Bone marrow (tissue), 2 donors: ENCODE measurements at places on chromosomes 16 and 17.

DNA sequence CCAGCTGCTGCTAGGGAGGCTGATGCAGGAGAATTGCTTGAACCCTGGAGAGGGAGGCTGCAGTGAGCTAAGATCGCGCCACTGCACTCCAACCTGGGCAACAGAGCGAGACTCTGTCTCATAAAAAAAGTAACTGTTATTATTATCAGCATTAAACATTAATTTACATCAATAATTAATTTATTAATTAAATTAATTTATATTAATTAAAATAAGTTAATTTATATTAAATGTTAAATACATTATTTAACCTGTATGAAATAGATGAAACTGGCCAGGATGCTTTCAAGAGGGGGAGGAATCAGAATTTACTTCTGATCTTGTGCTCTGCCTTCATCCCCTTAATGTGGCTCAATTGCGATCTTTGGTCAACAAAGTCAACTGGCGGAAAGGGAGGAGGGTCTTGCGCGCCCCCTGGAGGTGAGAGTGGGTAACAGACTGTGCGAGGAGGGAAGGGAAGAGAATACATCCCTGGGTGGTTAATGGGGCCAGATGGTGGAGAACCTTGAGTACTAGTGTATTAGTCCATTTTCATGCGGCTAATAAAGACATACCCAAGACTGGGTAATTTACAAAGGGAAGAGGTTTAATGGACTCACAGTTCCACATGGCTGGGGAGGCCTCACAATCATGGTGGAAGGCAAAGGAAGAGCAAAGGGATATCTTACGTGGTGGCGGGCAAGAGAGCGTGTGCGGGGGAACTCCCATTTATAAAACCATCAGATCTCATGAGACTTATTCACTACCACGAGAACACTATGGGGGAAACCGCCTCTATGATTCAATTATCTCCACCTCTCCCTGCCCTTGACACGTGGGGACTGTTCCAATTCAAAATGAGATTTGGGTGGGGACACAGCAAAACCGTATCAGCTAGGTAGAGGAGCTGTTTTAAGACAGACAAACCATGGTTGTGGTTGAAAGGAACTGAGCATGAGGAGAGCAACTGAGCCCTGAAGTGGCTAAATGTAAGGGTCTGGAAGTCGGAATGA is 15.7 kb upstream of the CPPED1 start:
- DNase-seq = peak; percentile 70

- no peak for DNase-seq
Observed at GRCh38 chr17:82475458-82475857, 16.9 kb downstream of the NARF start.

DNA sequence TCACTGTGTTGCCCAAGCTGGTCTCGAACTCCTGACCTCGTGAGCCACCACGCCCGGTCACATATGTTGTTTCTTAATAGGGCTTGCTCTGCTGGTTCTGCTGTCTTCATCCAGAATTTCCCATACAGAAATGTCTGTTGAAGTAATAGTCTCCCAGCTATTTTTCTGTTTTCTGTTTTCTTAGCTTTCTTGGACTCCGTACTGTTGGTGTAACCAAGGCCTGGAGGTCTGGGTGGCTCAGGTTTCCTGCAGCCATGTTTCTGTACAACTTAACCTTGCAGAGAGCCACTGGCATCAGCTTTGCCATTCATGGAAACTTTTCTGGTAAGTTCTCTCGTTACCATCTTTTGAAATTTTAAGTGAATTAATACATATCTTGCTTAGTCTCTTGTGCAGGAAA is 2.8 kb downstream of the SF3B3 start:
- no peak for DNase-seq

- DNase-seq = no peak
Observed at GRCh38 chr17:49566668-49567071, 9.0 kb upstream of the NXPH3 start.

DNA sequence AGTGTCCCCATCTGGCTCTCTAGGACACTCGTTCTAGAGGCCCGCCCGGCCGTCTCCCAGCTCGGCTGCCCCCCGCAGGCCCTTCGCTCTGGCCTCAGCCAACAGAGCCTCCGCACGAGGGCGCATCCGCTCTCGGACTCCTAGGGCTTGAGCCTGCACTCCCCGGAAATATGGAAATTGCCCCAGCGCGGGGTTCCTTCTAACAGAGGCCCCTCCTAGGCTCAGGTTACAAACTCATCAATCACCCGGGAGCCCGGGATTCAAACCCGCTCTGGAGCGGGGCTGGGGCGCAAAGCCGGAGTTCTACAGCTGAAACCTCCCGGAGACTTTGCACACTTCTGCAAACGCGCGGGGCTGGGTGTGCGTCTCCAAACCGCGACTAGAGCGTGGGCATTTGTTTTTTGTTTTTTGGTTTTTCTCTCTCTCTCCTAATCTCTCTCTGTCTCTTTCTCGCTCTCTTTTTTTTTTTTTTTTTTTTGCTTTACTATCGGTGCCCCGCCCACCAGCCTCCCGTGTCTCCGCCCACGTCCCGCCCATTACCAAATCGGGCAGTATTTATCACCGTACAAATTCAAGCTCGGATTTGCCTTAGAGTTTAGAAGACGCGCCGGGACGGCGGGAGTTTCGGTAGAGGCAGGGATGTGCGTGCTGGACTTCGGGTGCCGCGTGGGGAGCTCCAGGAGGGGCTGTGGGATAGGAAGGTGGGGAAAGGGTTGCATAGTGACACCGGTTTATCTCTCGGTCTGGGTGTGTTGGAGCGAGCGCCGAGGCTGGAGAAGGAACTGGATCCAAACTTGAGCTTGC is 2.4 kb upstream of the FOXL1 start:
- no peak for DNase-seq

DNA sequence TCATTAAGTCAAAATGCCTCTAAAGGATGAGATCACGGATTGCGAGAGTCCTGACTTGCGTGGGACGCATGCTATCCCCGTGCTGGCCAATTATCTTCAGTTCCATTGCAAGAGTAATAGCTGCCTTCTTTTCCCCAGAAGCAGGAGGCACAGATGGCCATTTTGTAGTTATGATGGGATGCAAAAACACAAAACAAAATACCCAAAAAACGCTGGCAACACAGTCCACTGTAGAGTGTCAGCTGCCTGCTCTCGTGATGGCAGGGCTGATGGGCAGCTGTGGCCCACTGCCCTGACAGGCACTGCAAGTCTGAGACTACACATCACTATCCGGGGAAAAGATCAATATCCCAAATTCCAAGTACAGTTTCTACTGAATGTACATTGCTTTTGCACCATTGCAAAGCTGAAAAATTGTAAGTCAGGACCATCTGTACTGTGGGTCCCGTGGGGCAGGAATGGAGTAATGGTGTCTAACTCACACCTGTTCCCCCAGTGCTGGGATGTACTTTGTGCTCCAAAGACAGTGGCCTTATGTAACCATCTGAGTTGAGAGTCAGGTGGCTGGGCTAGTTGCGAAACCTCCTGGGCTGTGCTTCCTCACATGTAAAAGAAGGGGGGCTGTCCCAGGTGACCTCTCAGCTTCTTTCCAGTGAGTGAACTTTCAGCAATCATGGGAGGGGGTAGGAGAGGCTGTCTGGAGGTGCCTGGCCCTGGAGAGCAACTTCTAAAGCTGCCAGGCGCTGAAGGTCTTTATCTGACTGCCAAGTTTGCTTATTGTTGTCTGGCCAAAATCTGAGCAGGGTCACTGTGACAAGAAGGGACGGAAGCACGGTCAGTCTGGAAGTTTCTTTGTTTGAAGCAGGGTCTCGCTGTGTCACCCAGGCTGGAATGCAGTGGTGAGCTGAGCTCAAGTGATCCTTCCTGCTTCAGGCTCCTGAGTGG is 4.7 kb downstream of the SLC47A1 start:
- DNase-seq = no peak

DNA sequence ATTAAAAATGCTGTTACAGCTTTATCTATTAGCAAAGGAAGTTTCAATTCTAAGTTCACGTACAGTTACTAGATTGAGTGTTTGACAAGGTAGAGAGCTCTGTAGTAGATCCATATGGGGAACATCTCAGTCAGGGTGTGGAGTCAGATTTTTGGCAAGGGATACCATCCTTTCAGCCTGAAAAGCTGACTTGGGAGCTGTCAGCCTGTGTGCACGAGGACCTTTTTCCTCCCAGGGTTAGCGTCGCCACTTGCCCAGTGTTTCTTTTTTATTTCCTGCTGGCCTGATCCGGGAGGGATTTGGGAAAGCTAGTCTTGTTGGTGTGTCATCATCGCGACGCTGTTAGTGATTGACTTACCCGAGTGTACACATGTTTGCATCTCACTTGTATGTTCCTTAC is 29.5 kb downstream of the WWOX start:
- DNase-seq = no peak

- DNase-seq = no peak
Observed at GRCh38 chr17:41322903-41323895, 7.7 kb upstream of the KRTAP17-1 start.

- no peak for DNase-seq
Observed at GRCh38 chr16:84943620-84944019, 67.7 kb downstream of the ZDHHC7 start.

DNA sequence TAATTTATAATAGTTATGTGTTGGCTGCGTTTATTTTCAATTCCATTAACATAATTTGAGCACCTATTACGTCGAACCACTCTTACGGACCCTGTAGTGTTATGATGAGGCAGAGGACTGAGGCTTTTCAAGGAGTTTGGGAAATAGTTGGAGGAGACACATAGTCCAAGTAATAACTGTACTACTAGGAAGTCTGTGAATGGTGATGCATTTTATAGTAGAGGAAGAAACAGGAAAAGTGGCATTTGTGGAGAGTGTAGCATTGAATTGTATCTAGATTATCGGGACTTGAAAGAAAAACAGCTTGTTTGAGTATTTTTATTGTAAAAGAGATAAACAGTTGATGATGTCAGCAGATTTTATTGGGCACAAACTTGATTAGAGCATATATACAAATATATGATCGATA is 1.7 kb downstream of the NFATC3 start:
- DNase-seq = no peak

DNA sequence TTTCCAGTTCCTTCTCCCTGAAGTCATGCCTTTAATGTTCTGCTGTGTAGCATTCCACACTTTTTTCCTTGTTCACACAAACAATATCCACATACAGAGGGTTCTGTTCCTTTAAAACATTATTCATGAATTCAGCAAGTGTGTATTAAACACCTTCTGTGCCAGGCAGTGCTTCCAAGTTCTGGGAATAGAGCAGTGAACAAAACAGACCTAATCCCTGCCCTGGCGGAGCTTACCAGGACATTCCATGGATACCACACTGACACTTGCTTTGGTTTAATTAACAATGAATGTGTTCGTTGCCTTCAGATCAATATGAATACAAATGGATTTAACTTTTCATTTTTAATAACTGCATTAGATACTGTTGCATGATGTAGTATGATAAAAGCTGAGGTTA is 57.9 kb upstream of the CLEC19A start:
- DNase-seq = no peak

DNA sequence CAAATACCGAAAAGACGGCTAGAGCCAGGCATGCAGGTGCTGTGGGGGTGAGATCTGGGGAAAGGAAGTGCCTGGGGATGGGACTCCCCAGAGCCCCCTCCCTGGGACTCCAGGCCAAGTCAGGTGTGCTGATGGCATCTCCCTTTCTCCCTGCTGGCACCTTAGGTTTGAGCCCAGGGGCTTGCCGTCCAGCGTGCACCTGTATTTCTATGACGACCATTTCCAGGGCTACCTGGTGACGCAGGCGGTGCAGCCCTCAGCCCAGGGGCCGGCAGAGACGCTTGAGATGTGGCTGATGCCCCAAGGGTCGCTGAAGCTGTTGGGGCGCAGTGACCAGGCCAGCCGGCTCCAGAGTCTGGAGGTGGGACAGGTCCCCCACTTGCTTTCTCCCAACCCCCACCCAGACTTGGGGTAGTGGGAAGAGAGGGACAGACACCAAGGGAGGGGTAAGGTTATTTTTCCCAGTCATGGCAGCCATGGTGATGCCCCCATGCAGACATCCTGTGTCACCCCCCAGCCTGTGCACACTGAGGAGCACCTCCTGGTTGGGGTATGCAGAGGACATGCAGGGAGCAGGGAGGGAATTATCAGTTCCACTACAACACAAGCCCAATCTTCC is 11.1 kb downstream of the XYLT2 start:
- DNase-seq = no peak

GRCh38 chr17:44069974-44070454 is 521 bp upstream of the G6PC3 start:
- no peak for DNase-seq

DNA sequence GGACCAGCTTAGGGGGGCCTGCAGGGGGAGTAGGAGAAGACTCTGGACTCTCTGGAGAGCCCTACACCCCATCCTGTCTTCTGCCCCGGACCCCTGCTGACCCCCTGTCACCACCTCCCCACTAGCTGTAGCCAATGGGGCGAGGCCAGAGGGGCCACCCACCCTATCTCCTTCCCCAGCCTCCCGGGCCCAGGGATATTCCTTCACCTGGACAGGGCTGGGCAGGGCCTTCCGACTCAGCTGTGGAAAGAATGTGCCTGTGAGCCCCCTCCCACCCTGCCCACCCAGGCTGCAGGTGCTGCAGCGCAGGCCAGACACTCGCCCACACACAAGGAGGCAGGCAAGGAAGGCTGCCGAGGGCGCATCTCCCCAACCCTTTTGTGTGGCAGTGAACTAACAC is 23.0 kb downstream of the TSPOAP1 start:
- no peak for DNase-seq

GRCh38 chr16:88815901-88816589 is 4.3 kb upstream of the APRT start:
- DNase-seq = no peak

GRCh38 chr17:55448681-55449080 is 27.0 kb upstream of the MMD start:
- no peak for DNase-seq

DNA sequence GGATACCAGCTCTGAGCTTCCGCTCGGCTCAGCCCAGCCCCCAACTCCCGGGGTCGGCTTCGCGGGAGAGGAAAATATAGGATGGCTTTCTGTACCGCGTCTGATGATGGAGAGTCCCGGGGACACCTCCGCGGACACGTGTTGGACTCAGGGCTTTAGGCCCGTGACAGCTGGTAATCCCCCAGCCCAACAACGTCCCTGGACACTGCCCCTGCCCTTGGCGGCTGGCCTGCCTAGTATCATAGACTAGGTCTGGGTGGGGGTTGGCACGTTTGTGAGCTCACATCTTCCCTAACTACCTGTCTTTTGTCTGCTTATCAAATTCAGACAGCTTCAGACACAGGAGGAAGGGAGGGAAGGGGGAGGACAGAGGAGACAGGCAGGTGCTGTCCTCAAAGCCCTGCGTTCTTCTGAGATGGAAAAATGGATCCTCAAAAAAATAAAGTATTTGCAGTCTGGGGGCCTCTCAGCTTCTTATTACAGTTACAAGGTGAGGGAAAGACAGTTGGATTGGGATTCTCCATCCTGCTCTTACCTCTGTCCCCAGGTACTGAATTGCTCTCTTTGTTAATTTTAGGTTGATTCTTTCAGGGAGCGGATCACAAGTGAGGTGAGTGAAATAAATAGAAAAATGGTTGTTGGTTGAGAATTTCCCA is 698 bp downstream of the PSME3 start:
- no peak for DNase-seq

DNA sequence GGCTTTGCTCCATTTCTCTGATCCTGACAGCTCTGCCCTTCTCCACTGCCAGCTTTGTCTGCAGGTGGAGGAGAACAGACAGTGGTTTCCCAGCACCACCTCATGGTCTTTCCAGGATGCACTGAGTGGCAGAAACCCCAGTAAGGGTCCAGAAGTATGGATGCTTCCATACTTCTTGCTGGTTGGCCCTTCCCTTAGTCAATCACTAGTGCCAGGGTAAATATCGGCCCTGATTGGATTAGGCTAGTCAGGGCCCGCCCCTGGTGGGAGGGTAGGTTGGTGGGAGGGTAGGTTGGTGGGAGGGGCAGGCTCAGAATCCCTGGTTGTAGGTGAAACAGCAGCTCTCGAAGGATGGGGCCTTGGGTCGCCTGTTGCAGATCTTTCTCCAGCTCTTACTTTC is 10.2 kb downstream of the RNF213 start:
- no peak for DNase-seq

GRCh38 chr17:29156781-29157180 is 23.4 kb downstream of the MYO18A start:
- DNase-seq = no peak
